Natural killer cell treated with Interleukin-12 subunit alpha and Interleukin-12 subunit beta and Interleukin-15 and Interleukin-18, amount 100 ng/mL, for 72 hours (primary cell): ENCODE measurements at places on chromosomes 5 and 9.
A peak's percentile ranks its signal among the peaks of the same experiment; 100 is the strongest.

- no peak for DNase-seq
Measured at GRCh38 chr9:101915482-101915881, 177.0 kb upstream of the GRIN3A start.

GRCh38 chr9:13387734-13388067 is 108.2 kb upstream of the MPDZ start:
- DNase-seq, result no peak

- no peak for DNase-seq
Measured at GRCh38 chr9:106560540-106560939, 302.4 kb upstream of the ZNF462 start.

DNA sequence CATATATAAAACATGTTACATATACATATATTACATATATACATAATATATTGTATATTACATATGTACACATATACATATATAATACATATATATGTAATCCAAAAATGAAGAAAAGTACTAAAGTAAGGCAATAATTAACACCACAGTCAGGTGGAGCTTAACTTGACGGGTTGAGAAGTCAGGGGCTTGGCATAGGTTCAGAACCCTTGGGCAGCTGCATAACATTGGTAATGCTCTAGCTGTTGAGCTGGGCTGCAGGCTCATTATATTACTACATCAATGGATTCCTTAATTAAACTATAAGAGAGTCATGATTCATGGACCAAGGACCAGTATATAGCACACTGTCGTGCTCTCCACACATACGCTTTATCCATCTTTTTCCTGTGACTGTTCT is 435.2 kb upstream of the ADAMTS16 start:
- no peak for DNase-seq

DNA sequence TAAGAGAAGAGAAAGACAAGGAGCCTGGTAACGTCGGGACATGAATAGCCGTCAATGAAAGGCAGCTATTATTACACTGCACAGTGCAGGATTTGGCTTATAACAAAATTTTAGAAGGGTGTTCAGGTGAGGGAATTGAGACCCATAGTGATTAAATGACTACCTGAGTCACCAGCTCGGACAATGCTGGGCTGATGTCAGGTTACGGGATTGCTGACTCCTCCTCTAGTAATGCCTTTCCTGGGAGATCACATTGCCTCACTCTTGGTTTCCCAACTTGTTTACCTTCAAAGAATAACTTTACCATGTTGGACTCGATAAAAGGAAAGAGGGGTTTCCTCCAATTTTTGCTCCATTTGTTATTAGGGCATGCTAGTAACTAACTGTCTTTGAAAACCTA is 132.6 kb downstream of the GHR start:
- DNase-seq, result no peak

- no peak for DNase-seq
Measured at GRCh38 chr9:31839273-31839672, 545.2 kb upstream of the ACO1 start.

GRCh38 chr5:179268399-179268952 is 76.8 kb downstream of the ADAMTS2 start:
- DNase-seq, result no peak

DNA sequence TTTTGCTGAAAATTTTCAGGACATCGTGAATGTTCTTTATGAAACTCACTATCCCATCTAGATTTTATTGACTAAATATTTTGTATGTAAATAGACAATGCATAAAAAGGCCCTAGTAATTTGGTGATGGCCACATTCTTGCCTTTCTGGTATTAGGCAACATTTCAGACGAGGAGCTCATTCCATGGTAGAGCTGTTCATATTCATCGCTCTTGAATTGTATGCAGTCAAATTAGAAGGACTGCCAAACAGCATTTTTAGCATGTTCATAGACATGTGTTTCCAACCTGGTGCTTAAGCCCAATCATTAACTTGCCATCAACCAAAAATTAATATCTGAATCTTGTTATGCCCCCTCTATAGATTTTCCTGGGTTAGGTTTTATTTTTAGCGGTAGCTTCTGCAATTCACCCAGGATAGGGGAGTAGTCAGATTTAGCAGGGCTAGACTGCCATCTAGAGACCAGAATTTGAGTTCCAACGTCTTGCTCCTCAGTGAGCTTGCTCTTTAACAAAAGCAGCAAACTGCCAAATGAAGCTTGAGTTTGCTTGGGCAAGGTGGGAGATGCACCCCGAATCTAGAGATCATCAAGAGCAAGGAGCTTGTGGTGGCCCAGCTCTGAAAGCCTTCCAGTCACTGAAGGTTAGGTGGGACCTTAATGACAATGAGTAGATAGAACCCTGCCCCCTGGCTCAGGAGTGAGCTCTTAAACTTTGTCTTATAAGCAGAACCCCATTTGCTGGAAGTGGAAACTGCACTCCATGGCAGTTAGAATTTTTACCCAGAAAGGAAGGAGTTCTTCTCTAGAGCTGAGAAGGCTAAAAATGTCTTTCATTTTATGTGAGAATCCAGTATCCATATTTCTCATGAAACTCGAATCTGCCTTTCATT is 456.2 kb downstream of the RASEF start:
- no peak for DNase-seq

DNA sequence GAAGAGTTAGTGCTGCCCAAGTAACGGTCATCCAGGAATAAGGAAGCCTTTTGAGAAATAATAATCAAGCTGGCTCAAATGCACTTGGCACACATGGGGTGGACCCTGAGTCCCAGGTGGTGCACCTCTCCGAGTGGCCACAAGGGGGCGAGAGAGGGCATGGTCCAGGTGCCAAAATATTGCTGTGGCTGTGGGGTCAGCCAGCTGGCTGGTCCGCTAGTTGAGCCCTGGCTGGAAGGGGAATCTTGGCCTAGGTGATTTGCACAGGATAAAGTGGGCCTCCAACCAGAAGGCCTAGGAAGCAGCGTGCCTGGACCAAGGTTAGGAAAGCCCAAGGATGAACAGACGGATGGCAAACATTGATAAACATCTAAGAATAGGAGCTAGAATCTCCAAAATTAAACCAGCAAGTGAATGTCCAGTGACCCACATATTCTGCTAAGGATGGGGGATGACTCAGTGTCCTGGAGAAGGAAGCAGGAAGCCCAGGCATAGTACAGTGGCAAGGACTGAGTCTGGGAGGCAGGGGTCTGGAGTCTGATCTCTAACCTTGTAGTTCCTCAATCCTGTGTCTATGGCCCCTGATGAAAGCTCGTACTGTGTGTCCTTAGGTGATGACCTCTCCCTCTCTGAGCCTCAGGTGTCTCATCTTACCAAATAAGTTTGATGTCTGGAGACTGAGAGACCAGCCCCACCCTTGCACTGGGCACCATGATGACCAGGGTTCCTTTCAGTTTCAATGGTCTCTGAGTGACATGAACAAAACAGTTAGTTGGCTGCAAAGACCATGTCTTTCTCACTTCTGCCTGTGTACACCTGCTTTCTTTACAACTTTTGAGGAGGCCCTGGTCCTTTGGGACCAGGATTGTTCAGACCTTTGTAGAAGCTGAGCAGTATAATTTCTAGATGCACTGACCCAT is 19.2 kb upstream of the SHB start:
- DNase-seq, result peak; percentile 81

DNA sequence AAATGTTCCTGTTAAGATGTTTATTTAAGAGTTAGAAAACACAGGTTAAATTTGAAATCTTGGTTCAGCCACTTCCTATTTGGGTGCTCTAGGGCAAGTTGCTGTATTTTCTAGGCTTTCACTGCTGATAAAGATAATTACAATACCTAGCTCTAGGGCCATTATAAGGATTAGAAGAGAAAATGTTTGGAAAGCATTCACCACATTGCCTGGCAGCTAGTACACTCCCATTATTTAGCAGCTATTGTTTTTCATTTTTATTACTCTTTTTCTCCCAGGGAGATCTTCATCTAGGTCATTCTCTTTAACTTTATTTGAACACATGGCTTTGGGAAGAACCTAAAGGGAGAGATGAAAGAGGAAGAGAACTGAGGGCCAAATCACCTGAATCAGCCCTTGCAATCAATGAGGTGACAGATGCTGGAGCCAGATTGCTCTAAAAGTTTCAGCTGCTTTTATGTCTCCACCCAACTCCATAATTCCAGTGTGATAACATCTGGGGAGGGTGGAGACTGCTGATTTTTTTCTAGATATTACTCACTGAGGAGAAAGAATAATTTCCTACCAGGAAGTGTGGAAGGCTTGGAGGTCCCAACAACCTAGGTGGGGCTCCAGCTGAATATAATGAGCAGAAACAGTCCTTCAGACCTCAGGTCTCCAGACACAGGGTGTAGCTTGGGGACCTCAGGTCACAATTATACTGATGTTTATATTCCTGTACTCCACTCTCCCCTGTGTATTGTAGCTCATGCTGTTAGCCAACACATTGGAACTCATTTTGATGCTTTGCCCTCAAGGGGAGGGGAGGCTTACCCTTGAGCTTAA is 640.0 kb downstream of the RAB3C start:
- DNase-seq, result no peak

- no peak for DNase-seq
Measured at GRCh38 chr5:14580398-14581034, 1.1 kb upstream of the OTULINL start.

GRCh38 chr5:173858670-173859407 is 29.3 kb upstream of the CPEB4 start:
- DNase-seq, result no peak

GRCh38 chr9:126407114-126407870 is 80.7 kb downstream of the MVB12B start:
- no peak for DNase-seq

DNA sequence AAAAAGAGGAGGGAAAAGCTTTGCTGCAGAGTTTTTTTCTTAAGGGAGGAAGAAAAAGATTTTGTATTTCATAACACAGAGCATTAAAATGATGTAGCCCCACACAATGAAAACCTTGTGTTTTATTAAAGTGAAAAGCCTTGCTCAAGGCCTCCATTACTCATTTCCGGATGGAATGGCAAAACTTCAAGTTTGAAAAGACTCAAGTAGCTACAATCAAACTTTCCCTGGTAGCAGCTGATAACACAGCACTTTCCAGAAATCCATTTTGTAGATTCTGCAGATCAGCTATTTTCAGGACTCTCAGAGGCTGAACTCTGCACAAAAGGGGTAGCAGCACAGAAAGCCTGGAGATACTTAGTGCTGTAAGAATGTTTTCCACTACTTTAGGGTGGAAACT is 374.8 kb downstream of the NFIB start:
- DNase-seq, result no peak

- no peak for DNase-seq
Measured at GRCh38 chr5:167575330-167575729, 716.1 kb upstream of the WWC1 start.

GRCh38 chr9:121650217-121651007 is 1.0 kb upstream of the DAB2IP start:
- DNase-seq, result no peak

DNA sequence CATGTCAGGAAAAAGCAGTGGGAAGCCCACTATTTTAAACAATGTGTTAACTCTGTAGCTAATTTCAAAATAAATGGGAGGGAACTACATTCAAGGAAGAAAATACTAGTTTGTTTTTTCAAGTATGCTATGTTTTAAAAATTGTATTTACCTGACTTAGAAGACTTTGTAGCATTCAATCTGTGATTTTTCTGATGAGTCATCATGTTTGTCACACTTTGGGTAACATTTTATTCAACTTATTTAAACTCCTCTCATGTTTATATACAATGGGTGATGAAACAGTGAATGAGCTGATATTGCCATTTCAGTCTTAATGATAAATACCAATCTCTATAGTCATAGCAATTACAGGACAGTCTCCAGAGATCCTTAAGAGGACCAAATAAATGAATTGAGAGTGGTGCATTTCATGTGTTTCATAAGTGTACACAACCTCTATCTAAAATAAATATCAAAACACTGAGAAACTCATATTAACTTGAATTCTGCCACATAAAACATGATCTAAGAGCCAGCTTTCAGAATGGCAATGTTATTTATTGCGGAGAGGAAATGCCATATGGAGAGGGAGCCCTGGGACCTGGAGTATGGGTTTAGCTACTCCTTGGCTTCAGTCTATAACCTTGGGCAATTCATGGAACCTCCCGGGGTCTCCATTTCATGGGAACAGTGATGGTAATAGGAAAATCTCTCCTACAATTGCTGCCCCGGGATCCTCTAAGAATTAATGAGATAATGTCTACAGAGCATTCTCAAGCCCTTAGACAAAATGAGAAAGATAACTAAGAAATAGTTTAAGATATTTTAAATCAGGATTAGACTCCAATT is 913.9 kb downstream of the TLE4 start:
- DNase-seq, result no peak

- DNase-seq, result no peak
Measured at GRCh38 chr5:122693963-122694362, 80.9 kb upstream of the SNX2 start.

GRCh38 chr5:115507681-115508080 is 36.9 kb downstream of the FEM1C start:
- no peak for DNase-seq

- no peak for DNase-seq
Measured at GRCh38 chr9:110580850-110581249, 1.3 kb upstream of the SVEP1 start.

DNA sequence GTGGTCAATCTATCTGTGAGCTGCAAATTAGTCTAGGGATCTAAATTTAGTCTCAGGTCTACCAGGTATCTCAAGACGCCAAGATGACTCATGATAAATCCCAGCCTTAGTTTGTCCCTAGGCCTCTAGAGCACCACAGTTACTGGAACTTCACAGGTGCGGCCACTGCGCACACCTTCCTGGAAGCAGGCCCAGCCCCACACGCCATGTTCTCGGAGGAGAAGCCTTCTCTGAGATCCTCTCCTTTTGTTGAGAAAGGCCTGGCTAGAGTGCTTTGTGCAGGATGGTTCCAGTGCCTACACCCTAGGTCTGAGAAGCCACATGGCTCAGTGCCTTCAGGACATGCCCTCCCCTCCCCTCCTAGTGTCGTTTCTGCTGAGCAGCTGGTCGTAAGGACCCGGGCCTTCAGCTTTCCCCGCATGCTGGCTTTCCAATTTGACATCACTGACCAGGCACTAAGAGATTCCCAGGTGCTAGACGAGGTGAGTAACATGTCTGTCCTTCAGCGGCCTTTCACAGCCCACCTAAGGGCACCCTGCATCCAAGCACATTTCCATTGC is 51.9 kb downstream of the IPPK start:
- DNase-seq, result no peak

GRCh38 chr5:155827949-155828348 is 499.0 kb upstream of the SGCD start:
- no peak for DNase-seq

GRCh38 chr9:127174386-127175318 is 52.2 kb upstream of the ANGPTL2 start:
- no peak for DNase-seq

GRCh38 chr5:124140060-124140459 is 606.4 kb downstream of the ZNF608 start:
- no peak for DNase-seq

DNA sequence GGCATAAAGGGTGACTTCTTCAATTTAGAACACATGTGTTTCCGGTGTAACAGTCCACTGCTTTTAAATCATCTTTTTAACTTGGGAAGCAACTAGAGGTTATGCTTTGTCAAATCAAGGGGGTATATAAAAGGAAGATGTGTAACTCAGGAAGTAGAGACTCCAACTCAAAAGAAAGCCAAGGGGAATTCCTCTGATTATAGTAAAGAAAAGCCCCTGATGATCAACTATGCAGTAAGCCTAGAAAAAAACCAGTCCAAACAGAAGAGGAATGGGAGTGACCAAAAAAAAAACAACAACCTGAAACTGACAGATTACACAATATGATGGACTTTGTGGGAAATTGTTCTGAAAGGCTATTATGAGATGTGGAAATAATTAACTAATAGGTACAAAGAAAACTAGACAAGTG is 90.3 kb downstream of the AK8 start:
- DNase-seq, result no peak
